ENCODE measurements at places on chromosomes 12 and 14.

- no peak for DNase-seq
Observed at GRCh38 chr12:81968421-81968820, 209.3 kb upstream of the PPFIA2 start.

- DNase-seq, result no peak
Observed at GRCh38 chr14:88204221-88204620, 118.8 kb downstream of the KCNK10 start.

GRCh38 chr12:23721268-23721667, 228.2 kb downstream of the SOX5 start:
- no peak for DNase-seq

DNA sequence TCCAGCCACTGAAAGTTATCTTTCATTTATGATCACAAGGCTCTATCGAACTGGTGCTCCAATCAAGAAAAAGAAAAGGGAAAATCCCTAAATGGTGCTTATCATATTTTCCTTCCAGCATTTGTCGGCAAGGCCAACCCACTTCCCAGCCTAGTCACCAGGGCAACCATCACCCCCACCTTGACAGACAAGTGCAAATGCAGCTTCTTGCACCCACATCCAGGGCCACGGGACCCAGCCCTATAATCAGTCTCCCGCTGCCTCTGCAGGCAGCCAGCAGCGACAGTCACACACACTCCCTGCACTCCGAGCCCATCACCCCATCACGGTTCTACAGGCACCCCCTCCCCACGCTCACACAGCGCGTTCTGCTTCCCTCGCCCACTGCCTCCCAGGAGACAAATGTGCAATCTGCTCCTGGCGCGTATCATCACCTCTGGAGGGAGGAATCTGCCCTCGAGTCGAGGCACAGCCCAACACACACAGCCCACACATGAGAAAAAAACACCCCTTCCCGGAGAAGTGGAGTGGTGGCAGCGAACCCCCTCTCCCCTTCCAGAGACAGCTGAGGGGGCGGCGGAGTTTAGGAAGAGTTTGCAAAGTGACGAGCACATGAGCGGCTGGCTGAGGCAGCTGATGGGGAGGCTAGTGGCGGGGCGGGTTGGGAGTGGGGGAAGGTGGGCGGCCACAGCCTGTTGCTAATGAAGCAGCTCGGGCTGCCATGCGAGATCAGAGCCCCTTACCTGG, 9.3 kb upstream of the PPP4R4 start:
- no peak for DNase-seq

DNA sequence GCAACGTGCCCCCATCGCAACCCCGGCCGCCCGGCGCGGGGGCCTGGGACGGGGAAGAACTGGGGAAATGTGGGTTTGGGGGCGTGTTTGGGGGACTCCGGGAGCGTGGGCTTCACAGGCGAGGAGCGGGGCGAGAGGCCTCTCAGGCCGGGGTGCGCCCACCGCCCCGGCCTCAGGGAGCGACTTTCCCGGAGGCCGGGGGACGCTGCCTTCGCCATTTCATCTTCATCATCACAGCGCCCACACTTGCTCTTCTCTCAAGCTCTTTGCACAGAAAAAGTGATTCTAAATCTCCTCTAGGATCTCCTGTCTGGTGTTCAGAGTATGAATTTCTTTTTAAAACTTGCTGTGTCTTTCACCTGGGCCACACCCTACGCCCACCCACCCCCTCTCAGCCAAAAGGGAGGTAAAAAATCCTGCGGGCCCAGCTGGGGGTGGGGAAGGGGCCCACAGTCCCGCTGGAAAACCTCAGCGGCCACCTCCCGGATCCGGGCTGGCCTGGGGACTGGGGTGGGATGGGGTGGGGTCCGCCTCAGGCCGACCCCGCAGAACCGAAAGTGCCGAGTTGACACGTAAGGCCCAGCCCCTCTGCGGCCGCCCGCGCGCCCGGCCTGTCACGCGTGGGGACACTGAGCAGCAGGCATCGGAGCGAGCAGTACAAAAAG, 7.4 kb downstream of the CDKN1B start:
- DNase-seq, result no peak
